Prostate gland (tissue), 2 donors: ENCODE measurements at places on chromosomes 11 and 22. TPM values are rescaled to one million over a fixed set of nuclear protein-coding genes. Genes with fewer than 3 reads are reported as not detected.

DNA sequence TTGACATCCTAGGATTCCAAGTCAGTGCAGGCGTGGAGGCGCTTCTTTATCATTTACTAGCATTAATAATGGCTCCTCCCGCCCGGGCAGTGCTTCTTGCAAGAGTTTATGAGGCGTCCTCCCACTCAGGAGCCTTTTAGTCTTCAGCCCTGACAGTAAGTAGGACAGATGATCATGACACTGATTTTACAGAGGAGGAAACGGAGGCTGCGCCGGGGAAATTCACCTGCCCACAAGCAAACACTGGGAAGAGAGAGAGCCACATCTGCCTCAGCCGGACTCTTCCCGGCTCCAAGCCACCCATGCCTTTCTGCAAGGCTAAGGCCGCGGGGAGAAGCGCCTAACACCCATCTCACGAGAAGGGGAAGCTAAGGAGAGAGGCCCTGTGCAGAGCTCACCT lies 35.9 kb downstream of the KIAA0930 start:
- DNase-seq: no peak

DNA sequence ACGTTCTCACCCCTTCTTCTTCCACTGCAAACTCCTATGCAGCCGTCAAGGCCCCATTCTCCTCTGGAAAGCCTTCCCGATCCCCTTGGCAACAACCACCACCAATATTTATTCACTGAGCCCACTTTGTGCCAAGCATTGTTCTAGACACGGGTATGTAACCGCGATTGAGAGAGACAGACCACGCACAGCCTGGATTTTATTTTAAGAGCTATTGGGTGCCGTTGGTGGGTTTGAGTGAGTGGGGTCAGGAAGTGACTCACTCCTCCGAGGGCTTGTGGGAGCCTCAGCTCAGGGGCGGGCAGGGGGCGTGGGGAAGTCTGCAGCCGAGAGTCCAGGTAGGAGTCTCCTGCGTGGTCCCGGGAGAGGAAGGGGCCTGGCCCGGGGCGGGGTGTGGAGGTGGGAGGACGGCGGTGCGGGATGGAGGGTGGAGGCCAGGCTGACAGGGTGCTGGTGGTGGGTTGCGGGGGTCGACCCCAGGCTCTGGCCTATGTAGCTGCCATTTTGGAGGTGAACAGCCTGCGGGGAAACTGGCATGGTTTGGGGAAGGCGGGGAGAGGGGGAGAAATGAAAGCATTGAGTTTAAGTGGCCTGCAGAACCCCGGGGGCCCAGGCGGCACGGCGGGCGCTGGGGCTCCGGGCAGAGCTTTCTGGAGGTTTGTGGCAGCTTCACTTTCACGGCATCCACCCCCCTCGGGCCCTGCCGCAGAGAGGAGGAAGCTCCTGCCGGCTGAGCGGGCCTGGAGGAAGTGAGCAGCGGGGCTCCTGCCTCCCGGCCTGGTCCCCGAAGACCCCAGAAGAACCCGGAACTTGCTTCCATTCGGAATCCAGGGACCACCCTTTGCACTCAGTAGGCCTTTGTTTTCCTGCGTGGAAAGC lies 547 bp downstream of the PARVG start:
- no peak for DNase-seq

KCNJ4 gene
- total RNA-seq: 3.2 TPM

MFRP gene
- total RNA-seq: not detected

CALCA gene
- 4.1 TPM for total RNA-seq

CNTF gene
- 0.74 TPM for total RNA-seq

- no peak for DNase-seq
Measured at GRCh38 chr11:123301013-123301591, 106.1 kb upstream of the CLMP start.

DNA sequence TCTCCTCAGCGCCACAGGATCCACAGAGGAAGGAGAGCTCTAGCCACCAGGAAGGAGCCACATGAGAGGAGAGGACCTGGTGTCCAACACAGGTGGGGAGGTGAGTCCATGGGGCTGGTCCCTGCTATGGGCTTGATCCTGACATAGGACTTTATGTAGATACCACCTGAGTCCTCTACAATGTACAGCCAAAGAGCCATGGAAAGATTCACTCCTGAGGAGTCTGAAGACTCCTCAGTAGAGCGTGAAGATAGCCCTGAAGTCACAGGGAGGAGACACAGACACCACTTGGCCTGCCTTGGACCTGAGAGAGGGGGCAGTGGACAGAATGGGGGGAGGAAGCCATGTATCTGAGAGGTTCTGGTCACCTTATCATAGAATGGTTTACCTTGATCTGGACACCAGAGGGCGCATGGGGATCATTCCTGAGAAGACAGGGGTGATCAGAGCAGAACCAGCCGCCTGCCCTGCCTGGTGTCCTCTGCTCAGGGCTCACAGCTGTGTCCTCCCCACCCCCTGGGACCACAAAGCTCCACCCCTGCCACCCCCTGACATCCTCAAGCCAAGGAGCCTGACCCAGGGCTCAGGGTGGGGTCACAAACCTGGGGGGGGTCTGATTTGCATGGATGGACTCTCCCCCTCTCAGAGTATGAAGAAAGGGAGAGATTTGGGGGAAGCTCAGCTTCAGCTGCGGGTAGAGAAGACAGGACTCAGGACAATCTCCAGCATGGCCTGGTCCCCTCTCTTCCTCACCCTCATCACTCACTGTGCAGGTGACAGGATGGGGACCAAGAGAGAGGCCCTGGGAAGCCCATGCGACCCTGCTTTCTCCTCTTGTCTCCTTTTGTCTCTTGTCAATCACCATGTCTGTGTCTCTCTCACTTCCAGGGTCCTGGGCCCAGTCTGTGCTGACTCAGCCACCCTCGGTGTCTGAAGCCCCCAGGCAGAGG lies 77.0 kb downstream of the ZNF280B start:
- DNase-seq: peak; percentile 33

DNA sequence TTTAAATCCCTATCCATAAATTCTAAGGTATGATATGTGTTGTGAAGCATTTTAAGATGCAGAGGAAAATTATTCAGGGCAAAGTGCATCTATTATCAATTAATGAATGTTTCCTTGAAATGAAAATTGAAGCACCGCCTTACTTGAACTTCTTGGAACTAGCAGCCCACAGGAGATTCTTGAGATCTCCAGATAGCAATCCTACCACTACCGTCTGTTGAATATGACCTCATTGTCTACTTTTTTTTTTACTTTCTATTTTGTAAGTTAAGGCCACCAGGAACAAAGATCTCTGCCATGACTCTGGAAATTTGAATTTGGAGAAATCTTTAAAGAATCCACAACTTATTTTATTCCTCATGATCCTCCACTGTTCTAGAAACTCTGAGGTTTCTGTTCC lies 808.7 kb downstream of the KCNA4 start:
- DNase-seq: no peak

DNA sequence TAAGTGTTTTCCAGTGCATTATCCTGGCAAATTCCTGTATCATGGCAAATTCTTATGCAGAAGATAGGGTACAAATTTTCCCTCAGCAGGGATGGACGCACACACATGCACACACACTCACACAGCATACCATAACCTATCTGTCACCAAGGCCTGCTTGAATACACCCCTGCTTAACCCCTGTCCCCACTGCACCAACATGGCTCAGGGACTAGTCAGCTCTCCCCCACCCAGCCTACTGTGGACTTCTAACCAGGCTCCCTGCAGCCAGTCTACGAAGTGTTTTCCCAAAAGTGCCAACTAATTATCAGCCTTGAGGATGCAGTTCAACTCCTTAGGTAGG lies 63.1 kb downstream of the RAB30 start:
- DNase-seq: no peak

- no peak for DNase-seq
Measured at GRCh38 chr11:31922450-31922849, 111.3 kb upstream of the PAX6 start.

ELP4 gene
- total RNA-seq: 23.0 TPM

GRCh38 chr11:42967653-42968052 lies 344.1 kb upstream of the API5 start:
- DNase-seq: no peak

GRCh38 chr11:95778699-95779098 lies 10.9 kb downstream of the FAM76B start:
- DNase-seq: no peak

GRCh38 chr22:25062386-25063085 lies 110.0 kb downstream of the KIAA1671 start:
- DNase-seq: no peak

- DNase-seq: no peak
Measured at GRCh38 chr11:19910931-19911330, 198.3 kb downstream of the NAV2 start.

GRCh38 chr11:63919267-63920125 lies 2.5 kb upstream of the RCOR2 start:
- no peak for DNase-seq

LSP1 gene
- 6.7 TPM for total RNA-seq

- no peak for DNase-seq
Measured at GRCh38 chr11:112336356-112336886, 75.8 kb upstream of the PLET1 start.

NEU3 gene
- 19.4 TPM for total RNA-seq

GSTT2B gene
- total RNA-seq: 16.2 TPM

OR4D5 gene
- total RNA-seq: not detected

IFITM10 gene
- 3.1 TPM for total RNA-seq

DNA sequence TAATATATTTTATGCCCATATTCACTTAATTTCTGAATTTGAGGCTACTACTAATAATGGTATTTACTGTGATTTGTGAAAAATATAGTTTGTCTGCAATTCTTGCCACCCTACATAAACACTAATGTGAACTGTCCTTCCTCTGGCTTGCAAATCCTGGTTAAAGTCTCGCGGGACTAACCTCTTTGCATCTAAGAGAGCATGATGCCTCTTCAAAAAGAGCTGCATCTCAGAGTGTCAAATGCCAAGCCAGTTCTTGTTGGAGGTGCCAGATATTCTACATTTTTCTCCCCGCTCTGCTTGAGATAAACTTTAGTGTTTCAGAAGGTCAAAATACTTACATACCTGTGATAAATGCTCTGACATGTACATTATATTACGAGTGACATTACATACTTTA lies 2.1 kb downstream of the ARHGAP42 start:
- DNase-seq: no peak

SLCO2B1 gene
- 32.0 TPM for total RNA-seq

DNA sequence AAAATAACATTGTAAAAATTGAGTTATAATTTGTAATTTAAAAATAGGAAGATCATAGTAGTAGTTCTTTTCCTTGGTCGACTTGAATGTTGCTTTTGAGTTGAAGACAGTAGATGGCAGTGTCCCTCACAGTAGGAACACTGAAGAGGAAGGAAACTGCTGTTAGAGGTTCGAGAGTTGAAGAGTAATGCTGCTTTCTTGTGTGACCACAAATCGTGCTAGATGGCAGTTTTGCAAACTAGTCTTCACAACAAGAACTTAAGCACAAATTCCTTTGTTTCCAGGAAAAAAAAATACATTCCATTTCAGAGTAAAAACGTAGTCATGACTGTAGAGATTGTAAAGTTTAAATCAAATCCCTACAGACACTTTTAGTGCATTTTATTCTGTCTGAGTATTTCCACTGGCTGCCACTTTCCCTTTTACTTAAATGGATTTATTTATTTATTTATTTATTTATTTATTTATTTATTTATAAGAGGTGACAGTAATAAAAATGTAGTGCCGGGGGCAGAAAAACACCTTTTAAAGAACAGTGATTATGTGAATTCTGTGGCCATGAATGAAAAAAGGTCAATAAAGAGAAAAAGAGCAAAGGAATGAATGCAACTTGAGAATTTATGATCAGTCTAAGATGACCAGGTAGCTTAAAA lies 54.6 kb downstream of the SPECC1L start:
- DNase-seq: peak; percentile 19
